ENCODE measurements at places on chromosomes 16 and 17.

- DNase-seq: no peak
These were observed 329 bp downstream of the SMARCD2 start for GRCh38 chr17:63842173-63842539.

- no peak for DNase-seq
These were observed 75.7 kb downstream of the CYTH1 start for GRCh38 chr17:78706271-78706915.

GRCh38 chr17:38970804-38971203 is 3.6 kb upstream of the FBXO47 start:
- no peak for DNase-seq

GRCh38 chr17:48231995-48232959 is 124.7 kb downstream of the SNX11 start:
- no peak for DNase-seq

DNA sequence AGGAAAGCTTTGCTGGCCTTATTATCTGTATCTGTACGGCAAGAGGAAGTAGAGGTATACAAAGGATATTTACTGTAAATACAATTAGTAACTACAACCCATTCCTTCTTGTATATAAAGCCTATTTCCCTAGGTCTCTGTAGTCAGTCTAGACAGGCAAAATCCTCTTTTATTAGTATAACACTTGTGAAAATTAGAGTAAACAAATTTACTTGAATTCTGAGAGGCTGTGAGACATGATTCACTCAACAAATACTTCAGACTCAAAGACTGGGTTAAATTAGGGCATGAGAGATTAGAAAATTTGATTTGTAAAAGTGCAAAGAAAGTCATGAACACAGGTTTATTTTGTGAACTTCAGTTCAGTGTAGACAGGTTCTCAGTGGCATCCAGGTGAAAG is 30.9 kb upstream of the CDH8 start:
- DNase-seq: no peak

DNA sequence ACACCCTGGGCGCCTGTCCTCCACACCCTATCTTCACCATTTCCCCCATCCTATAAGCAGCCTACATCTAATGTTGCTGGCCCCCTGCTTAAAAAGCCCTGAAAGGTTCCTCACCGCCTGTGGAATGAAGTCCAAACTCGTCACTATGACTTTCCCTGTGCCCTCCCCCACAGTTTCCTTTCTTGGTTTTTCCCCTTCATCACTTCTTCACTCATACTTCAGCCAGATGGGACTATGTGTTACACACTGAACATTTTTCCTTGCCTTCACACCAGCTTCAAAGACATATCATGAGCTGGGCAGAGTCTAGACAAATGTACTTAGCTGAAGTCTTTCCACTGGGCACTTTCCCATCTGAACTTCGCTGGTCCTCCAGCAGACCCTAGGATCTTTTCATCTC is 1.5 kb upstream of the MARCHF10 start:
- no peak for DNase-seq

Data from NCI-H187 treated with DMSO at 0.1 percent for 48 hours (cell line).